M059J (cell line): ENCODE measurements at places on chromosomes 11 and 22.

DNA sequence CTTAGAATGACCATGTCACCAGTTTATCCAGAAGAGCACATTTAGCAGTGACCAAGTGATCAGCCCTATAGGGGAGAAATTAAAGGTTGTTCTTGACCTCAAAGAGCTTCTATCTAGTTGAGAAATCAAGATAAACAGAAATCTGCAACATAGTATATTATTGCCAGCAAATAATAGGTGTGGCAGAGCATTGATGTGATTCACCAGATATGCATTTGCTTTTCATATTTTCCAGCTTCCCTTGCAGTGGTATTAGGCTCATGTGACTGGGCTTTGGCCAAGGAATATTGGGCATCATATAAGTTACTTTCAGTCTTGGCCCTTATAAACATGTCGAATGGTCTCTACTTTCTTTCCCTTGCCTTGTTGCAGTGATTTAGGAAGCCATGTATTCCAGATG, 34.5 kb downstream of the COMMD9 start:
- peak; percentile 36 for DNase-seq

DNA sequence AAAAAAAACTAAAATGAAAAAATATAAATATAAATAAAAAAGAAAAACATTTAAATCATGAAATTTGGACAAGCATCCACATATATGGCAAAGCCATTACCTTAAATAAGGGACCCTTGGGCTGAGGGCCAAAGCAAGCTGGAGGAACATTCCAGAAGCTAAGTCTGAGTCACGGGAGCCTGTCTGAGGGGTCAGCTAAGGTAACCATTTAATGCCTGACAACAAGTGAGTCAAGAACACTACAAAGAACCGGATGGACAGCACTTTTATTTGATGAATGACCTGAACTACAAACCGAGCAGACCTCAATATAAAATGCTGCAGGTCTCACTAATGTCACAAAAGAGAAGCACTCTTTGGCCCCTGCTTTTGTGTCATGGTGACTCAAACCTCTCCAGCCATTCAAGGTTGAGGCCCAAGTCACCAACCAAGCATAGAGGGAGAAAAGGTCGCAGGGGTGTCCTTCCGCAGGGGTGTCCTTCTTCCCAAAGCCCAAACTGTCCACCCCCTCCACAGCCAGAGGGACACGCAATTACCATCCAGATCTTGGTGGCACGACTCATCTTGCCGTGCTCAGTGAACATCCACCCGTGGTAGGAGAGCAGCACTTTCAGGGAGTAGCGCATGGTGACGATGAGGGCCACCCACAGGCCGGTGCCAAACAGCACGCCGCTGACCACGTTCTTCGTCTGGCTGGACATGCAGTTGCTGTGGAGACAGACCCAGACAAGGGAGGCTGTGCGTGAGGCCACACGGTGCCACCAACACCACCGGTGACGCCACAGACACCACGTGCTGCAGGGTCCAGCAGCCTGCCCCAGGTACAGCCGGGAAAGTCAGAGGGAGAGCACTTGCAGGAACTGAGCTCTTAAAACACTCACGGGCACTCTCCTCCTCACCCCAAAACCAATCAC, 34.5 kb downstream of the CPT1A start:
- DNase-seq, result peak; percentile 85

- no peak for DNase-seq
Observed at GRCh38 chr11:19353287-19353850, 112.6 kb upstream of the E2F8 start.

DNA sequence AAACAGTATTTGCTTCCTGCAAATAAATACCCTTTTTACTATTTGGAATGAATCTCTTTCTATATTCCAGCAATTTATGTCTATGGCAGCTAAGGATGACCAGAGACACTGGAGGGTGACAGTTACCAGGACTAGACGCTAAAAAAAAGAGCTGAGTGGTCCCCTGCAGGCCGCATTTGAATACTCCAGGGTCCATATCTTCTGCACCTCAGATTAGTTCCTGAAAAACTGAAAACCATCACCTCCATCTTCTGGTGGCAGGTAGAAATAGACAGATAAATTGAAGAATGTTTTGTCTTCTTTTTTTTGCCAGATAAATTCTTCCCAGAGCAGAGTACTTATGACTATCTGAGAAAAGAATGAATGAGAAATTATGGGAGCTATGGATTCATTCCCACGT, 145.6 kb downstream of the CSNK2A3 start:
- DNase-seq, result no peak

DNA sequence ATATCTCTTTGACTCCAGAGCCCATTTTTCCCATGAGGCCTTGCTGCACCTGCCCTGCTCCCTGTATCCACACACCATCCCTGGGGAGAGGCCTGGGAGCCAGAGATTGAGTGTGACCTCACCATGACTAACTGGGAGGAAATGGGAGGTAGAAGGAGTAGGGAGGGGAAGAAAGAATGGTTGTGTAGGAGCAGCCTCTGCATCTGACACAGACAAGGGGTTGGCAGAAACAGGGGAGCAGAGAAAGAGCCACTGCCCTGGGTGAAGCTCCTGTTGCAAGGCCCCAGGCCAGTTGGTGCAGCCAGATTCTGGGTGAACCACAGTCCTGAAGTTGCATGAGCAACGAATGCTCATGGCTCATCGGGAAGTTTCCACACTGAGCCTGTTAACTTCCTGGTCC, 32.4 kb downstream of the POU2F3 start:
- peak; percentile 87 for DNase-seq

- DNase-seq, result no peak
Observed at GRCh38 chr11:112625814-112626213, 335.4 kb upstream of the NCAM1 start.

GRCh38 chr11:9953994-9954626, 290.2 kb downstream of the SWAP70 start:
- no peak for DNase-seq

- DNase-seq, result no peak
Observed at GRCh38 chr11:73945396-73945795, 5.4 kb upstream of the DNAJB13 start.
